GOT3 (cell line): ENCODE measurements at places on chromosomes 12 and 14.

DNA sequence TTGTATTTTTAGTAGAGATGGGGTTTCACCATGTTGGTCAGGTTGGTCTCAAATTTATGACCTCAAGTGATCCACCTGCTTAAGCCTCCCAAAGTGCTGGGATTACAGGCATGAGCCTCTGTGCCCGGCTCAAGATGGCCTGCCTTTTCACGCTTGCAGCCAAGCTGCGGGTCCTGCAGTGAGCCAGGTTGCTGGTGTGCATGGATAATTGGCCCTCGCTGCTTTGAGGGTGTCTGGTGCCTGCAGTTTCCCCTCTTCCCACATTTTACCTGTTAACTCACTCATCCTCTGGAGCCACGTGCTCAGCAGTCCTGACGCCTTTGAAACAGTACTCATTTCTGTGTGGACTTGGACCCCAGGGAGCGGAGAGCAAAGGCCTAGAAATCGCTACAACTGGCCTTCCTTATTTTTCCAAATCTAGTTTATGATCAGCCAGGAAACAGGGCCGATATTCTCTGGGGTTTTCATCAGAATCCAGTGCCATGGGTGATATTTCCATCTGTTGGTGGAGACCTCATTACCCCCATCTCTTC is 42.2 kb downstream of the TPCN1 start:
- no peak for DNase-seq

DNA sequence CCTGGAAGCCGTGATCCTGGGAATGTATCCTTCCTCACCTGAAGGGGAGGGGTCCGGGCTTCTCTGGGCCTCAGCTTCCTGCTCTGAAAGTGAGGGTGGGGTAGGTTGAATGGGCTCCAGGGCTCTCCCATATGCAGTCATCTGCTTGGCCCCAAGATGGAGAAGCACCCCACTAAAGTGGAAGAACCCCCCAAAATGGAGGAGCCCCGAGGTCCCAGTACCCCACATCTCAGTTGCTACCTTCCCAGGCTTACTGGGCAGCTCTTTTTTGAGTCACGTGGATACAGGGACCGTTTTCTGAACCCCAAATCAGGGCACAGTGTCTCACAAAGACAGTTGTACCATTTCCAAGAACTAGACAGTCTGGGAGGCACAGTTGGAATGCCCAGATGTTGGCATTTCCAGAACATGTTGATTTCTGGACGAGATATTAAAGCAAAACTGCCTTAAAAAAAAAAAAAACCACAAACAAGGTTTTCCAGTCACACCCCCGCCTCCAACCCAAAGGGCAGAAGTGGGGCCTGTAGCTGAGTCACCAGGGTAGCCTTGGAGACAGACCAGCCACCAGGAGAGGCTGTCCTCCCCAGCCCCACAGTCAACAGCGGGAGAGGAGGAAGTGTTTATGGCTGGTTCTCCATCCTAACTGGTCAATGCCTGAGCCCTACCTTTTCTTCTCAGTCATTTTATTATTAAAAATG is 12.1 kb downstream of the VASH1 start:
- DNase-seq, result peak; percentile 1

- no peak for DNase-seq
Observed at GRCh38 chr14:22598896-22599244, 770 bp downstream of the ABHD4 start.

- DNase-seq, result no peak
Observed at GRCh38 chr14:88198446-88198845, 124.6 kb downstream of the KCNK10 start.

- DNase-seq, result no peak
Observed at GRCh38 chr12:91973813-91974212, 171.8 kb downstream of the BTG1 start.

GRCh38 chr12:86261142-86261541 is 5.0 kb upstream of the MGAT4C start:
- no peak for DNase-seq

GRCh38 chr14:92475451-92476187 is 38.0 kb upstream of the RIN3 start:
- DNase-seq, result no peak

DNA sequence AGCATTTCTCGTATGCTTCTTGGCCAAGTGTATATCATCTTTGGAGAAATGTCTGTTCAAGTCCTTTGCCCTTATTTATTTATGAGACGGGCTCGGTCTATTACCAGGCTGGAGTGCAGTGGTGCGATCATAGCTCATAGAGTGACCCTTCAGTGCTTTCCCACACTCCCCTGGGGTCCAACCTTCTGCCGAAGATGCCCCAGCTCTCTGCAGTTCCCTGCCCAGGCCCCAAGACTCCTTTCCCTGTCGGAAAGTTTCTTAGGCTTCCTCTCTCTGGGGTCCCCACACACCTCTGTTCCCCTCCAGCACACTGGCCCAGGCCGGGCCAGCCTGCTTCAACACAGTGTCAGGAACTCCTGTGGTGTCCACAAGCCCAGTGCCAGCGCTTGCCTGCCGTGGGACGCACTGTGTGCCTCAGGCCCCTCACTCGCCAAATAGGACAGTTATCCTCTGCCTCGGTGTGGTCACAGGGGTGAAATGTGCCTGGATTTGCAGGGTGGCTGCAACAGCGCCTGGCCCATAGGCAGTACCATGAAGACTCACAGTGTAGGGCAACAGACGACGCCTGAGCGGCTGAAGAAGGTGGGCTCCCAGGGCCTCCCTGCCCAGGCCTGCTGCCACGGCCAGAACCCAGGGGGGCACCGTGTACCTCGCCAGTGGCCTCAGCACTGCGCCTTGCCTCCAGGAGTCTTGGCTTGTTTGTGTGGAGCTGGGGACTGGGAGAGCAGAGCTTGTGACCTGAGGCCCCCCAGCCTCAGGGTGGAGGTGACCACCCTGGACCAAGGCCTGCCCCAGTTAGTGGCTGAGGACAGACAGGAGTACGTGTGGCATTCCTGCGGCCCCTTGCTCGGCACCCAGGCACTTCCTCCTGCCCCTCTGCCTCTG is 4.9 kb upstream of the ASPG start:
- no peak for DNase-seq

- DNase-seq, result no peak
Observed at GRCh38 chr14:23067847-23068788, 10.8 kb upstream of the CDH24 start.

- DNase-seq, result no peak
Observed at GRCh38 chr12:121827351-121828099, 23.7 kb downstream of the SETD1B start.

DNA sequence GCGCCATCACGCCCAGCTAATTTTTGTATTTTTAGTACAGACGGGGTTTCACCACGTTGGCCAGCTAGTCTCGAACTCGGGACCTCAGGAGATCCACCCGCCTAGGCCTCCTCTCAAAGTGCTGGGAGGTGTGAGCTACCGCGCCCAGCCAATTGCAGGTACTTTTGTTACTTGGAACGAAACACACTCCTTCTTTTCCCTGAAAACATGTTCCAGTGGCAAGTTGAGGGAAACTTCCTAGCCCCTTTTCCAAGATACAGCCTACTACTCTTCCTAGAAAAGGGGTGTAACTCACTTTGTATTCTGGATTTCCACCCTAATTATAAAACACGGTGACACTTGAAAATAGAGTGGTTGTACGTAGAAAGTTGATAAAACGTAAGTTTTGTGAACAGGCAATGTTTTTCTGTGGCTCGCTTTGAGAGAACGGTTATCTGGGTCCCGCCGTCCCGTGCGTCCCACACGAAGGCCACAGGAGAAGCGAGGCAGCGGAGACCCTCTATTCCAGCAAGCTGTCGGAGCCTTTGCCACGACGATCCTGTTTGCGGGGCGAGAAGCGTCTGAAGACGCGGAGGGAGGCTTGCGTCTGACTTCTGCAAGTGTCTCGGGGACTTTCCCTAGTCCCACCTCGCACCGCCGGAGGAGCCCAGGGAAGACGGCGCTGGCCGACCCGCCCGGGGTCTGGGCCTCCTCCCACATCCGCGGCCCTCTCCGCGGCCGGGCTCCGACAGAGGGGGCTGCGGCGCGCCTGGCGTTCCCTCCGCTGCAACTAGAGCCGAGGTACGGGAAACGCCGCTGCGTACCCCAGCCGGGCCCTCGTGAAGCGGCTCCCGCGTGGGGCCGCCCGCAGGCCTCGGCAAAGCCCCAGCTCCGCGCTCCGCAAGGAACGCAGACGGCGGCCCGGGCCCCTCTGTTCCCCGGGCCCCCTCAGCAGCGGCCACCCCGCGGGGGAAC is 745 bp downstream of the CDCA4 start:
- no peak for DNase-seq

DNA sequence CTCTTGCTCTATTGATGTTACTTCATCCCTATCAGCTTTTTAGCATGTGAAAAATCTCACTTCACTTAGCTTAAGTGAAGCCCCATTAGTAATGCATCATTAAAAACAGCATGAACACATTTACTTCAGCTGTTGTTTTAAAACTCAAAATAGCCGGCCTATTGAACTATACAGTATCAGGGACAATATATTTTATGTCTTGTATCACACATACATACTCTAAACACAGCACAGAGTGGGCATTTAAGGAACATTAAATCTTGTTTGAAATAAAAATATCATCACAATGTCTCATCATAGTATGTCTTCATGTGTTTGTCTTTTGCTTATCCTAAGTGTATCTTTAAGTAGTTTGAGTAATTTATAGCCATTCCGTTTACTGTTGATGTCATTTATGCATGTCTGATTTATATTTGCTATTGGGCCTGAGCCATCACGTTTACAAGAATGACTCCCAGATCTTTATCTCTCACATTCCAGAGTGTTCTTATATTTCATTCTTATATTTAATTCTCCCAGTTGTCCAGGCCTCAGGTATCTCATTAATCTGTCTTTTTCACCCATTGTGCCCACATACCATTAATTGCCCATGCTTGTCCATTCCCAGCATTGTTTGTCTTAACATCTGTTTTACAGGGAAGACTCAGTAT is 57.5 kb downstream of the ARHGAP5 start:
- DNase-seq, result no peak

- DNase-seq, result no peak
Observed at GRCh38 chr12:129615001-129615400, 288.8 kb downstream of the TMEM132D start.

DNA sequence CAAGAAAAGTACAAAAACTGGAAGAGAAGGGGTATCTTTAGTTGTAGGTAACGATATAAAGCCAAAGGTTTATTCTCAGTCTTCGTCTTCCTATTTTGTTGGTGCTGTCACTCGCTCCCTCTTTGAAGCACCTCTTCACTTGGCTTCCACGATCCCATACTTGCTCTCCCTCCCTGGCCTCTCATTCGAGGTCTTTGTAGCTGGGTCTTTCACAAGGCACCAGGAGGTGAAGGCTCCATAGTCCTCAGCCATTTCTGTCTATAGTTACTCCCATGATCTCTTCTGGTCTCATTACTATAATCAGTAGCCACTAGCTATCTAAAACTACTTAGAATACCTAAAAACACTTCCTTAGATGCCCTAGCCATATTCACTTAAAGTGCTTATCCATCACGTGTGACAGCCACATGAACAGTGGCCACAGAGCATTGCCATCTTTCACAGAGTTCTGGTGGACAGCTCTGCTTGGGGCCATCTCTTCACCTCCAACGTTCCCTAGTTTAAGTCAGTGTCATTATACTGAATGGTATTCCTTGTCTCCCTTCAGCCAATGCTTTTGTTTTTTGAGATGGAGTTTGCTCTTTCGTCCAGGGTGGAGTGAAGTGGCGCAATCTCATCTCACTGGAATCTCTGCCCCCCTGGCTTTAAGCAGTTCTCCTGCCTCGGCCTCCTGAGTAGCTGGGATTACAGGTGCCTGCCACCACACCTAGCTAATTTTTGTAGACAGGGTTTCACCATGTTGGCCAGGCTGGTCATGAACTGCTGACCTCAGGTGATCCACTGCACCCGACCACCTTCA is 57.1 kb downstream of the ATP2A2 start:
- DNase-seq, result no peak

GRCh38 chr14:73263606-73264005 is 26.3 kb downstream of the PAPLN start:
- DNase-seq, result no peak
